ENCODE measurements at places on chromosomes 4 and X. TPM values are rescaled to one million over a fixed set of nuclear protein-coding genes. Genes with fewer than 3 reads are reported as not detected.

DNA sequence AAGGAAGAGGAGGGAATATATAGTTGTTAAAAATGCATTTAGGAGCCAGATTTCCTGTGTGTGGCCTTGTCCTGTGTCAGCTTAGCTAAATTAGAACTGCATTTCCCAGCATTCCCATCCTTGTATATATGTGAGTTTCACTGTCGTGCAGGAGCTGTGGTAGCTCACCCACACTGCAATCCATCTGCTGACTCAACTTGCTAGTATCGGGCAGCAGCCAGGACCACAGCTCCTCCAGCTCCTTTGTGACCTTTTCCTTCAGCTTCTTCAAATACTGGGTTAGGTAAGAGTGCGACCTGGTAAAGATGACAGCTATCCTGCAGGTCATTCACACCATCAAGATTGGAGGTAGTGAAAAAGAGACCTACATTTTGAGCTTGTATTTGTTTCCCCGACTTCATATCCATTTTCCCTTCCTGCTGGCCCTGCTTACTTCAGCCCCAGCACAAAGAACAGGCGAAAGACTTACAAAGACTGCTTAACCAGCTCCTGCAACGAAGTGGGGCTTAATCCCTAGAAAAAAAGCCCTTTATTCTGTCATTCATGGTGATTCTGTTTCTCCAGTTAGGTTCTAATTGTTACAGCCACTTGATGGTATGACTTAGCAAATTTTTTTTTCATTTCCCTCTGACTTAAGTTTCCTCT is 11.4 kb downstream of the ASIC5 start:
- DNase-seq, result no peak

- DNase-seq, result no peak
Measured at GRCh38 chrX:32778965-32779364, 432.4 kb downstream of the DMD start.

DNA sequence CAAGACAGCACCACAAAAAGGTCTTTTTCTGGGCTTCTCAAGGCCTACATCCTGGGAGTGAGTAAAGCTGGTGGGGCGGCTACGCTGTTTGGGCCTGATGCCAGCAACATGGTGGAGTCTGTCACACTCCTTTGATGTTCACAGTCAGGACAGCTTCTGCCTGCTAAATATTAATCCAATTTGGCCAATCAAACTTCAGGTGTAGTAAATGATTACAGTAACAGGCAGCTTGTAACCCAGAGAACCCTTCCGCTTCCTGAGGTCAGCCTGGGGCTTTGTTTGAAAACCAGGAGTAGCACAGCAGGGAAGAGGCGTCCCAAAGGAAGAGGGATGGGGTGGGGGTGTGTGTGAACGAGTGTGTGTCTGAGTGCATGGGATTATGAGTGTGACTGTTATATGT is 220.4 kb downstream of the MAML3 start:
- no peak for DNase-seq

DNA sequence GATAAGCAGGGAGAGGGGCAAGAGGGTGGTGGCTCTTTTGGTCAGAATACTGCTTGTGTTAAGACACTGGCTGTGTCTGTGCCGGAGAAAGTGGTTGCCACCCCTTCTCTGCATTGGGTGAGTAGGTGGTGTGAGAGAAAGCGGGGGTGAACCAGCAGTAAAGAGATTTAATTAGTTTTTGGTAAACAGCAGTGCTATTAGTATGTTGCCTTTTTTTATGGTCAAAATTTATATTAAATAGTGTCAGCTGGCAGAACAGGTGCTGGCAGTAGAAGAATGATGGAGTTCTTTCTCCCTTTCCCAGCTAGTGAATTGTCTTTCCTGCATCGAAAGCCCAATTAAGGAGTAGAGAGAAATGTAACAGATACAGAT is 181.6 kb downstream of the LARP7 start:
- no peak for DNase-seq

DNA sequence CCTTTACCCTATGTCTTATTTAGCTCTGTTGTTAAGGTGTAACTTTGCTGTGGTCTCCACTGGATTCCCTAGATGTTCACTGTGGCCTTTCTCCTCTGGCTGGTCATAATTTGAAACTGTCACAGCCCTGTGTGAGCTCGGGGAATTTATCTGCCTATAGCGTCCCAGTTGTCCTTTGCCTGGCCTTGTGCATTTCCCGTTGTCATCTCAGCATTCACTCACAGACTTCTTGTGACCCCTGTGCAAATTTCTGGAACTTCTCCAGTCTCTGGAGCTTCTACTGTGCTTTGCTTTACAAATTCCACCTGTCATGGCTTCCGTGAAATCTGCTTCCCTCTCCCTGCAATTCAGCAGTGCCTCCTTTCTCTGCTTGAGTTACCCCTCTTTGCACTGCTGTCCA is 106.7 kb downstream of the WWC2 start:
- no peak for DNase-seq

DNA sequence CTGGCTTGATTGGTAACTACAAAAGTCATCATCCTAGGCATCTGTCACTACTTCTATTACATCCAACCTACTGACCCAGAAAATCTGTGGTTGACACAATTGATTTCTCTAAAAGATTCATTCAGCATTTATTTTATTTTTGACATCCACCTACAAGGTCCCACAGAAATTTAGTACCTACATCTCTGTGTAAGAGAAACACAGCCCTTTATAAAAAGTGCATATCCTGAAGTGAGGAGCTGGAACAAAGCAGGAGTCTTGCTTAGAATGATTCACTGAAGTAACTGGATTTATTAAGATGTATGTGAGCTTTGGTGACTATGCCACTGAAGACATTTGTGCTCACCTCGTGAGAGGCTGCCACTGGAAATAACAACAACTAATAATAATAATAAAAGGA is 391.0 kb downstream of the GPAT3 start:
- DNase-seq, result no peak

GRCh38 chr4:182749667-182750167 is 167.5 kb downstream of the DCTD start:
- no peak for DNase-seq

DNA sequence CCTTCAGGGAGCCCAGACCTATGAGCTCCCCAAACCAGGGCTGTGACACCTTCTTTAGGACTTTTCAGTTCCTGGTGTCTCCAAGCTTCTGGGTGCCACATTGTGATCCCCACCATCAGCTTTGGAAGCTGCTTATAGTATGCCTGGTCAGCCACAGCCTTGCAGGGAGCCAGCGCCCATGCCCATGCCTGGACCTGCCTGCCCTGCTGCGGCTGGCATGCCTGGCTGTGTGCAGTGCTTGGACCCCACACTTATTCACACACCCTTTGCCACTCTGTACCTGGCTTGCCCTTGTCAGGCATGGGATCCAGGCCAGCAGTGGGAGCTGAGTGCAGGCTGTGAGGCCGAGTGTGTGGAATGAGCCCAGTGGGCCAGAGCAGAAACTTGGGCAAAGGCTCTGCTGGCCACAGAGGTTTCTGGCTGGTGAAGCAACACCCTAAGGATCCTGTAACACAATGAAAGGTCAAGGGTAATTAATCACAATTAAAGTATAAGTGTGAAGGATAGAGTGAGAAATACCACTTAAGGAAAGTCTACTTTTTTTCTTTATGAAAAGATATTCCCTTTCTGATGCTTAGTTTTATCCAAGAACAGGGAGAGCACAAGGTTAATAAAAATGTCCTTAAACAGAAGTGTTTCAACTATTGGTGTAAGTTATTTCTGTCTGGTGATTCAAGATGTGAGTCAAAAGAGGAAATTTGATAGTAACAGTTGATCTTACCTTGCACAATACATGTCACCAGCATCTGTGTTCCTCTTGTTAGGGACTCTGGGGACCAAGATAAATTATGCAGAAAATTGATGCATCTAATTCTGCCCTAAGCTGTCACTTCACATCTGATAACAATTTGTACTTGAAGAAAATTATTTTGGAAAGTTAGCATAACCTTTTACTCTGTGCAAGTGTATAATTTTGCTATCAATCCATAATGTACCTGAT is 161.8 kb downstream of the FAM47A start:
- DNase-seq, result no peak

- DNase-seq, result no peak
Measured at GRCh38 chr4:183355405-183355804, 33.2 kb upstream of the CLDN24 start.

GRCh38 chr4:26719954-26720552 is 136.2 kb downstream of the TBC1D19 start:
- peak; percentile 17 for DNase-seq

DNA sequence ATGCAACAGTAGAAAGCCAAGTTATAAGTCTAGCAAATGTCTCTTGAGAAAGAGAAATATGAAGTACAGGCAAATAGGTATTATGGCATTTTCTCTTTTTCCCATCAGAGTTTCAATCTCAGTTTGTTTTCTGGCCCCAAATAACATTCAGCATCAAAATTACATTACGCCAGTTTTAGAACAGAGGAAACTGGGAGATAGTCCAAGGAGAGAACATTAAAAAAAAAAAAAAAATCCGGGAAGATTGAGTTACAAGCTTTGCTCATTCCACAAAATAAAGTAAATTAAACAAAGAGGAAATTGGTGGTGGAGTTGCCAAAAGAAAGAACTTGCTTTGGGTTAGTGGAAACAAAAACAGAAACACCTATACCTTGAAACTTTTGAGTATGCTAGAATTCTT is 50.4 kb upstream of the IL13RA2 start:
- DNase-seq, result no peak

DNA sequence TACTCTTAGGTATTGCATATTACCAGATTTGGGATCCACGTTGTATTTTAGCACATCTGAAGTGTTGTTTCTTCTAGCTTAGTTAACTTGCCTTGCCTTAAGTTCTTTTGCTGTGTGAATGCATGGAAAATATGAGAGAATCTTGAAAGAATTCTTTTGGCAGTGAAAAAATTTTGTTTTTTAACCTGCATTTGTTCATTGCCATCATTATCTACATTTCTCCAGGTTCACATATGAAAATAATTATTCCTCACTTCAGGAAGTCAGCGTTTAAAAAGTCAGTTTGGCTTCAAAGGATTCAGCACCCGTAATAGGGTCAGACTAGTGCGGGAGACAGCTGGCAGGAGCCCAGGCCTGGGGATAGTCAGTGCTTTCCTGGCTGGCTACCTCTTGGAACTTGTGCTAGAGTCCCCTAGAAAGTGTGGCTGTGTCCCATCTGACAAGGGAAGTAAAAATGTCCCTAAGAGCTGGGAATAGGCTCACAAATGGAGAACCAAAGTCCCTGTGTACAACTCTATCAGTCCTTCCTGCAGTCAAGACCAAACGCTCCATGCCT is 251.9 kb upstream of the KLF3 start:
- no peak for DNase-seq

GRCh38 chr4:48137846-48138245 is 3.8 kb upstream of the TXK start:
- DNase-seq, result no peak

GRCh38 chr4:87490664-87491369 is 38.4 kb downstream of the SPARCL1 start:
- no peak for DNase-seq

GRCh38 chr4:78031417-78031950 is 25.6 kb upstream of the FRAS1 start:
- DNase-seq, result no peak

DNA sequence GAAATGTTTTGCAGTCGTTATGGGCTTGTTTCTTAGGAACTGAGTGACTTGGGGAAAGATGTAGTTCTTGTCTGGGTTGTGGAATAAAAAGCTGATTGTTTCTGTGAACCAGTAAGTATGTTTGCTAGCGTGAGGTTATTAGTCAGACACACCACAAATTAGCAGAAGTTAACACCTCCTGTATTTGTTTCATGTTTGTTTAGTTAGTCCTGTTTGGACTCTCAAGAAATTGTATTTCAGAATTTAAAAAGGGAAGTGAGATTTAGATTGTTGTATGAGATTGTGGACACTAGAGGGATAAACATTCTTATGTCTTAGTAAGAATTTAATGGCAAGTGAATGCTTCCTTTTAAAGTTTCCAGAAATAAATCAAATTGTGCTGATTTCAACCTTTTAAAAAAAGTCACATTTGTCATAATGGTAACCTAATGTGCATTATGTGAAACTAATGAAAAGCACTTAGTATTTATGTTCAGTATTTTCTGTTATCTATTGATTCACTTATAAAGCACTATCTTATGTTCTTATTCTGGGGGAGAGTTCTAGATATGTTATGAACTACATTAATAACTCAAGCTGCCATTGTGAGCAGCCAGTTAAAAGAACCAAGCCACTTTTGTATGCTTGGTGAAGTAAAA is 25.6 kb downstream of the ATP10D start:
- no peak for DNase-seq

GRCh38 chr4:80257851-80258250 is 8.6 kb upstream of the FGF5 start:
- DNase-seq, result no peak

GRCh38 chr4:11216520-11216919 is 212.2 kb downstream of the HS3ST1 start:
- DNase-seq, result no peak

The USP26 gene
- total RNA-seq, result 0.20 TPM

The UGT2B17 gene
- total RNA-seq, result 0.11 TPM

The MRPL1 gene
- total RNA-seq, result 56.6 TPM

The EFHC2 gene
- total RNA-seq, result 2.6 TPM

The PDGFC gene
- 0.20 TPM for total RNA-seq

The XPNPEP2 gene
- not detected for total RNA-seq

The ZNF630 gene
- total RNA-seq, result 0.29 TPM

The WFS1 gene
- total RNA-seq, result 0.27 TPM
